Thoracic aorta (tissue), 2 donors: ENCODE measurements at places on chromosomes 11 and 22.

- H3K4me1 ChIP-seq: no peaks in the 10 kb centered on the region
- no peak overlapping the region for H3K4me3 ChIP-seq
- no peaks in the 10 kb centered on the region for H3K27me3 ChIP-seq
Measured at GRCh38 chr11:24181395-24182047, 315.3 kb upstream of the LUZP2 start.

- no peaks in the 10 kb centered on the region for H3K27me3 ChIP-seq
- no peak overlapping the region for H3K4me3 ChIP-seq
- no peak for DNase-seq
- no peak overlapping the region for H3K27ac ChIP-seq
Measured at GRCh38 chr22:23269441-23270211, 89.3 kb downstream of the BCR start.

GRCh38 chr11:34147581-34147980, 42.2 kb downstream of the NAT10 start:
- DNase-seq: no peak
- no peaks in the 10 kb centered on the region for H3K27me3 ChIP-seq
- peaks cover 63% of the 10 kb centered on the region for H3K36me3 ChIP-seq
- H3K4me1 ChIP-seq: no peaks in the 10 kb centered on the region
- H3K27ac ChIP-seq: no peak overlapping the region

- peaks cover 34% of the 10 kb centered on the region for H3K4me1 ChIP-seq
- no peaks in the 10 kb centered on the region for H3K36me3 ChIP-seq
- no peak for DNase-seq
- H3K27me3 ChIP-seq: no peaks in the 10 kb centered on the region
- H3K27ac ChIP-seq: peak overlapping the region; percentile 33
- no peak overlapping the region for H3K4me3 ChIP-seq
Measured at GRCh38 chr11:89458716-89459115, 32.5 kb downstream of the NOX4 start.

- no peaks in the 10 kb centered on the region for H3K36me3 ChIP-seq
- H3K27ac ChIP-seq: no peak overlapping the region
- no peaks in the 10 kb centered on the region for H3K4me1 ChIP-seq
- H3K4me3 ChIP-seq: no peak overlapping the region
Measured at GRCh38 chr22:16917144-16918003, 90.6 kb downstream of the GAB4 start.

DNA sequence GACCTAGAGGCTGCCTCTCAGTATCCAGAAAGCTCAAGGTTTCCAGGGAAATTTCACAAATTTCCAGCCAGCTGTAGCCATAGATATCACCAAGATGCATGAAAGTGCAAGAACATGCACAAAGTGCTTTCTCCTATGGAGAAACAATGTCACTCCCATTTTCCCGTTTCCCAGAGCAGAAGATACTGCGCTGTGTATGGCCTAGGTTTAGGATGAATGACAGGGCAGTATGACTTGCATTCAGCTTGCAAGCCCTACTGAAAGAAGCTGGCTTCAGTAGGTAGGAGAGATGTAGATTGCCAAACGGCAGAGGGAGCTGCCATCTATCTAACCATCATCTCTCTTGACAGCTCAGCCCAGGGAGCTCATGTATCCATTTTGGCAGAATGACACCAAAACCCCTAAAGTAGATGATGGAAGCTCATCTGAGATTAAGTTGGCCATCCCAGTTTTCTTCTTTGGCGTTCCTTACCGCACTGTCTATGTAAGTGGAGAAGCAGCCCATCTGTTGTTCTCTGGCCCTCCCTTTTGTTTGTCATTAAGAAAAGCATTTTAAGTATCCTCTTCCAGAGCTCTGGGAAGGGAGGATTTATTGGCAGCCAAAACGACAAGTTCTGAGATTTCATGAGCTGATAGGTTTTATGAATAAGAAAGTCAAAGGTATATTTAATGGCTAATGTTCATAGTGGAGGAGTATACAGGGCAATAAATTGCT, 4.6 kb downstream of the TECTA start:
- H3K27me3 ChIP-seq: no peaks in the 10 kb centered on the region
- no peak overlapping the region for H3K27ac ChIP-seq
- H3K4me3 ChIP-seq: no peak overlapping the region
- DNase-seq: no peak
- no peaks in the 10 kb centered on the region for H3K4me1 ChIP-seq
- H3K36me3 ChIP-seq: no peaks in the 10 kb centered on the region

DNA sequence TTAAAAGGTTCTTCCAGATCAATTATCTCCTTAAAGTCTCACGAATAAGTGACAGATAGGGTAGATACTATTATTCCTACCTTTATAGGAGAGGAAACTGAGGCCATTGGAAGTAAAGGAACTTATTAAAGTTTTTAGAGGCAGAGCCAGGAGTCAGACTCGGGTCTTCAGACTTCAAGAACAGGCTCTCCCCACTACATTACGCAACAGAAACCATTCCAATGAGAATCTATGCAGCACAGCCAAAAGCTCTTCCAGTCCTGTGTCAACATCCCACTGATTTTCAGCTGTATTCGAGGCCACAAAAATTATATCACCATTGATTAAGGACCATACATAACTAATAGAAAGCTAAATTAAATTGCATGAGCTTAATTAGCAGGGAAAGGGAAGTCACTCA, 77.4 kb downstream of the RELT start:
- H3K36me3 ChIP-seq: no peaks in the 10 kb centered on the region
- no peak overlapping the region for H3K27ac ChIP-seq
- DNase-seq: no peak
- no peaks in the 10 kb centered on the region for H3K4me1 ChIP-seq
- H3K4me3 ChIP-seq: no peak overlapping the region

- no peaks in the 10 kb centered on the region for H3K4me1 ChIP-seq
- no peak for DNase-seq
- no peak overlapping the region for H3K4me3 ChIP-seq
- no peaks in the 10 kb centered on the region for H3K27me3 ChIP-seq
Measured at GRCh38 chr11:116070520-116070919, 566.3 kb upstream of the CADM1 start.

DNA sequence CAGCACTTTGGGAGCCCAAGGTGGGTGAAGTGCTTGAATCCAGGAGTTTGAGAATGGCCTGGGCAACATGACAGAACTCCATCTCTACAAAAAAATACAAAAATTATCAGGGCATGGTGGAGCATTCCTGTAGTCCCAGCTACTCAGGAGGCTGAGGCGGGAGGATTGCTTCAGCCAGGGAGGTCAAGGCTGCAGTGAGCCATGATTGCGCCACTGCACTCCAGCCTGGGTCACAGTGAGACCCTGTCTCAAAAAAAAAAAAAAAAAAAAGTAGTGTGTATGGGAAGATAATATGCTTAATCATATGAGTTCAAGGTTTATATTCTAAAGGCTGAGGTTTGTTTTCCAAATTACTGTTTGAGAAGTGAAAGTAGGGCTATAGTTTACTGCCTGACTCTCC, 10.7 kb downstream of the LDHAL6A start:
- H3K4me1 ChIP-seq: peaks cover 4% of the 10 kb centered on the region
- H3K4me3 ChIP-seq: no peak overlapping the region
- H3K36me3 ChIP-seq: no peaks in the 10 kb centered on the region

GRCh38 chr22:40966726-40967085, 15.5 kb downstream of the RBX1 start:
- H3K4me1 ChIP-seq: no peaks in the 10 kb centered on the region
- H3K27ac ChIP-seq: no peak overlapping the region
- H3K36me3 ChIP-seq: peaks cover 46% of the 10 kb centered on the region
- no peak overlapping the region for H3K4me3 ChIP-seq
- no peak for DNase-seq
- no peaks in the 10 kb centered on the region for H3K27me3 ChIP-seq

GRCh38 chr11:7089328-7090251, 792 bp downstream of the RBMXL2 start:
- no peaks in the 10 kb centered on the region for H3K36me3 ChIP-seq
- no peak for DNase-seq
- no peak overlapping the region for H3K27ac ChIP-seq
- H3K27me3 ChIP-seq: no peaks in the 10 kb centered on the region

DNA sequence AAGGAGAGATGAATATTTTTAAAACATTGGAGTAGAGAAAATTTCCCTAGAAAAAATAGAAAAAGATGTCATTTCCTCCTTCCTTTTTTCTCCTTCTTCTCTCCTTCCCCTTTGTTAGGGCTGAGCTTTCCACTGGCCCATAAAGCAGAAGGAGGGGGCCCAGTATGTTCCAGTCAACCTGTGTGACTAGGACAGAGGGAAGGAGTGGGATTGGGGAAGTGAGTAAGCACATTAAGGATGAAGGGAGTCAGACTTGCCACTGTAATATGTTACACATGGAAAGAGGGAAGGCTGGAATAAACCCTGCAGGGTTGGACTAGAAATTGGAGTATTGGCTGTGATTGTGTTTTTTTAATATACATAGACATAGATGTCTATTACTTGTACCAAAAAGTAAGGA, 20.1 kb upstream of the SPINDOC start:
- no peaks in the 10 kb centered on the region for H3K36me3 ChIP-seq
- no peak overlapping the region for H3K4me3 ChIP-seq
- no peaks in the 10 kb centered on the region for H3K4me1 ChIP-seq

DNA sequence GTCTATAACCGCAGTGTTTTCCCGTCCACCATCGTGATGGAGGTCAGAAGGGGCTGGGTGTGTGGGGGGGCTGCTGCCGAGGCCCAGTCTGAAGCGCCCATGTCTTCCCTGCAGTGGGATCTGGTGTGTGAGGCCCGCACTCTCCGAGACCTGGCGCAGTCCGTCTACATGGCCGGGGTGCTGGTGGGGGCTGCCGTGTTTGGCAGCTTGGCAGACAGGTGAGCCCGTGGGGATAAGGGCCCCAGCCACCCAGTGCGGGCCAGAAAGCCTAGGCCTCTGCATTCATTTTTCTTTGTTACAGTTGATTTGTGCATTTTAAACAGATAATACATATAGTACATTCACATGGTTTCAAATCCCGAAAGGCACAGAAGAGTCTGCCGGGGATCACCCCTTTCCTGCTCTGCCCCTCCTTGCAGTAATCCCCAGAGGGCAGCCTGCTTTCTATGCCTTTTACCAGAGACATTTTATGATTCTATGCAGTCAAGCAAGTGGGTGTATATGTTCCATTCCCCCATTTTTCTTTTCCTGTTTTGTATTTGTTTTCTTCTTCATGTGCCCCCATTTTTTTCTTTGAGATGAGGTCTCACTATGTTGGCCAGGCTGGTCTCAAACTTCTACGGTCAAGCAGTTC, 32.6 kb downstream of the CAPN1 start:
- H3K27me3 ChIP-seq: no peaks in the 10 kb centered on the region
- peaks cover 24% of the 10 kb centered on the region for H3K36me3 ChIP-seq
- H3K4me3 ChIP-seq: no peak overlapping the region
- no peaks in the 10 kb centered on the region for H3K4me1 ChIP-seq
- H3K27ac ChIP-seq: no peak overlapping the region

- H3K36me3 ChIP-seq: peaks cover 3% of the 10 kb centered on the region
- H3K4me1 ChIP-seq: peaks cover 47% of the 10 kb centered on the region
- DNase-seq: peak; percentile 23
- H3K27me3 ChIP-seq: no peaks in the 10 kb centered on the region
- H3K4me3 ChIP-seq: peak overlapping the region; percentile 82
- no peak overlapping the region for H3K27ac ChIP-seq
Measured at GRCh38 chr11:61293867-61294716, 1.0 kb downstream of the VWCE start.

DNA sequence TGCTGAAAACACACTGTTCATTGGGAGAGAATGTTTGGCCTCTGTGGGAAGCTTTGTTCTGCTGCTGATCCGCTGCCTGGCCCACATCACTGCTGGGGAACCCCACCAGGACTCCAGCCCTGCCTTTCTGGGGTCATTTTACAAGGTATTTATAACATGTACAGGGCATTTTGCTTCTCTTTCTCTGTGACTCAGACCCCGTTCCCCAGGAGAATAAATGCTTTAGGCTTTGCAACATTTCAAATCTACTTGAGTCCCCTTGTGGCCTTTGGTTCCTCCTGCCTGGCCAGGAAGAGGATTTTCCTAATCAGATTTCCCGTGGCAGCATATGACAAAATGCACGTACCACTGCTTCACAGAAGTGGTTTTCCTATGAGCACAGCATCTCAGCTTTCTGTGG, 43.0 kb downstream of the BTG4 start:
- no peak overlapping the region for H3K27ac ChIP-seq
- no peaks in the 10 kb centered on the region for H3K27me3 ChIP-seq
- H3K36me3 ChIP-seq: no peaks in the 10 kb centered on the region
- no peaks in the 10 kb centered on the region for H3K4me1 ChIP-seq
- no peak for DNase-seq

DNA sequence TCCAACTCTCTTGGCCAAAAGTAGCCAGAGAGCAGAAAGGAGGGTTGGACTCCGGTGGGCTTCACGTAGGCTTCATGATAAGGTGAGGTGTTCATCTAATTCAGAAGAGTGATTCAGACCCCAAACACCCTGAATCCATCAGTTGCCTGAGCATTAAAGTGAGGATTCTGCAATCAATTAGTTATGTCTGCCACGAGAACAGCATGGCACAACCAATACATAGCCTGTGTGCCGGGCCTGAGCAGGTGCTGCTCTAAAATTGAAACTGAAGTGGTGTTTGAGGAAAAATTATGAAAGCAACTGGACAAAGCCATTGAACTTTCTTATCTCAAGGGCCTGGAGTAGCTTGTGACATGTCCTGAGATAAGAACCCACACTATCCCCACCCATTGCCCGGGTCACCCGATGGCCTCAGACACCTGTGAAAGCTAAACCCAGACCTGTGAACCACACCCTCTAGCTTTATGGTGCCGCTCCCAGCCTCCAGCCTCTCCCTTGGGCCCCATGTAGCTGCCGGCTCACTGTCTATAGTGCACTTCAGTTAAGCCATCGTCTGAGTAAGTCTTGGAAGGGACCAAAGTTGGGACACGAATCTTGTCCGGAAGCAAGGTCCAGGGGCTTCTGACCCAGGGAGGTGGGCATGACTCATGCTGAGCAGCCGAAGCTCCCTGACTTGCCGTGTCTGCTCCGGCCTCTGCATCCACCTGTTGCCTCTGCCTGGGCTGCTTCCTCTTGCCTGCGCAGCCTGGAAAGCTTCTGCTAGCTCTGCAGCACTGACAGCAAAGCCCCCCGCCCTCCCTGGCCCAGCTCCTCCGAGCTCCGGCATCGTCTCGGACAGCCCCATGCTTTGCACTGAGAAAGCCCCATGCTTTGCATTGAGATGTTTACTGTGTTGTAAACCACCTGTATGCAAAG, 5.7 kb upstream of the MYEOV start:
- no peak overlapping the region for H3K4me3 ChIP-seq
- H3K27me3 ChIP-seq: no peaks in the 10 kb centered on the region
- no peak for DNase-seq

GRCh38 chr11:115480611-115481010, 23.6 kb downstream of the CADM1 start:
- no peaks in the 10 kb centered on the region for H3K4me1 ChIP-seq
- H3K27ac ChIP-seq: no peak overlapping the region
- DNase-seq: no peak
- H3K36me3 ChIP-seq: no peaks in the 10 kb centered on the region
- no peak overlapping the region for H3K4me3 ChIP-seq

DNA sequence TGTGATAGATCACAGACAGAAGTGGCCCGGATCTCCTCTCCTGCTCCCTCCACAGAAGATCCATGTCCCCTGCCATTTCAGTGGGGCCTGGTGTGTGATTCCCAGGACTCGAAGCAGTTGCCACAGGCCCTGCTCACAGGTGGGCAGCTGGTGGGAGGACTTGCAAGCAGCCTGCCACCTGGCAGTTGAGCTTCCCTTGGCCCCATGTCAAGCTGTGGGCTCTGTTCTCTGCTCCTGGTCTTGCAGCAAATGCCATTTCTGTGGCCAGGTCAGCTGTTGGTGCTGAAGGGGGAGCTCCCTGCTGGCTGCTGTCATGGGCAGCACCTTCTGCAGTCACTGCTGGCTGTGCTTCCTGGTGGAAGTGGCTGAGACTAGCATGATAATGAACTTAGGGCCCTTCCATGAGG, 59.1 kb upstream of the SLC22A12 start:
- H3K4me1 ChIP-seq: peaks cover 7% of the 10 kb centered on the region
- H3K36me3 ChIP-seq: no peaks in the 10 kb centered on the region
- no peak overlapping the region for H3K27ac ChIP-seq
- DNase-seq: no peak
